ENCODE measurements at places on chromosomes 2 and 18.

- no peak for DNase-seq
These were observed 116.4 kb upstream of the FANCL start for GRCh38 chr2:58357521-58357920.

- no peak for DNase-seq
These were observed at the start of gene KYNU for GRCh38 chr2:142877216-142877838. Gene KYNU (plus strand): TSS chr2:142877664. CDS start chr2:142885368, 7,704 bp downstream.

DNA sequence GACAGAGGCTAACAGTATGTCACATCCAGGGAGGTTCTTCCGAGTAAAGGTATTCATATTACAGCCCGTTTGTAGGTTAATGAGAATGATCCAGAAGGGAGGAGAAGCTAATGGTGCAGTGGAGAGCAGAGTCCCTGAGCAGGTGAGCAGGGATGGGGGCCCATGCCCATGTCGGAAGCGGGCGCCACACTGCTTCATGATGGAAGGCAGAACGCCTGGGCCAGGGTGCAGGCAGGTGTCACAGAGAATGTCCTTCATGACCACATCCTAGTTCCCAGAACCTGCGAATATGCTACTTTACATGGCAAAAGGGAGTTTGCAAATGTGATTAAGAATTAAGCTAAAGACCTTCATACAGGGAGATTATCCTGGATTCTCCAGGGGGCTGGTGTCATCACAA lies 4.0 kb downstream of the HES6 start:
- no peak for DNase-seq

- no peak for DNase-seq
These were observed 51.0 kb upstream of the ABCA12 start for GRCh38 chr2:215189393-215189792.

GRCh38 chr2:238439917-238440316 lies 13.2 kb downstream of the ASB1 start:
- no peak for DNase-seq

GRCh38 chr2:236659758-236660150 lies 90.1 kb downstream of the ACKR3 start:
- DNase-seq: no peak

GRCh38 chr2:180707175-180707883 lies 273.1 kb upstream of the UBE2E3 start:
- DNase-seq: no peak

- no peak for DNase-seq
These were observed 1.7 kb downstream of the ACVR2A start for GRCh38 chr2:147846412-147847081.

GRCh38 chr2:207315131-207315530 lies 149.4 kb upstream of the KLF7 start:
- no peak for DNase-seq

DNA sequence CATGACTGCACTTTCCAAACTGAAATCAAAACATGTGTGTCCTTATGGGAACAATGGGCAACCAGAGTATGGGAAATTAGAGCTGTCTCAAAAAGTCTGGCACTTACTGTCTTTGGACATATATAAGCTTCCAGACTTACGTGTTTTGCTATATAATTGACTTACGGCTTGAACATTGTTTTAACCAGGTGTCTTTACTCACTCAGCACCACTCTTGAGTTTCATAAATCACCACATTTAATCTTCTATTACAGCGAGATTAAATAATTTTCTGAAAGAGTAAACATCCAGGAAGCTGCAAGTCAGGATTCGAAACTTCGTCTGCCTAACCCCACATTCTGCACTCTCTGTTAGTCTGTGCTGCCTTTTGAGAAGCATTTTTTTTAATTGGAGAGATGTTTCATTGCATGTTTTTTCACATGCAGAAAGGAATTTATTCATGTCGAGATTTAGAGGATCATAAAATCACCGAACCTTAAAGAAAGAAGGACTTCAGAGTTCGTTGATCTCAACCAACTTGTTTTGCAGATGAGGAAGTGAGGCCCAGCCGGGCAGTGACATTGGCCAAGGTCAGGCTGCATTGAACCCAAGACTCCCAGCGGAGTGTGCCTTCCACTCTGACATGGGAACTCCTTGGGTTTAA lies 137.3 kb downstream of the SETBP1 start:
- DNase-seq: no peak

DNA sequence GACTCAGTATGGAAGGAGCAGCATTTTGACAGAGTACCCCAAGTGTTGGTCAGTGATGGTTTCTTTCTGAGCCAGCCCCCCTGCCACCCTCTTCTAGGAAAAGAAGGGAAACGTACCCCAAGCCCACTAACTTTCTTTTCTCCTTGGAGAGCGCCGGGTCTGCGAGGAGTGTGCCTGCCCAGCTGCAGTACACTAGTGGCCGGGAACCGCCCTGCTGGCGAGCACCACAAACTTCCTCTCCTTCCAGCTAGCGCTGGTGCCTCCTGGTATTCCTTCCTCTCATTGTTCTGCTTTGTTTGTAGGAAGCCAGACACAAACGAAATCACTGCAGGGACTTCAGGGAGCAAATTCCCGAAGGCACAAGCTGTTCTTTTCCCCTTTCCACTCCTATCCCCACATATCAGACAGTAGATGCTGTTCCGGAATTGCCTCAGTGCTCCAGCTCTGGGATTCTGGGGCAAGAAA lies 1.8 kb downstream of the CCDC85A start:
- DNase-seq: no peak

DNA sequence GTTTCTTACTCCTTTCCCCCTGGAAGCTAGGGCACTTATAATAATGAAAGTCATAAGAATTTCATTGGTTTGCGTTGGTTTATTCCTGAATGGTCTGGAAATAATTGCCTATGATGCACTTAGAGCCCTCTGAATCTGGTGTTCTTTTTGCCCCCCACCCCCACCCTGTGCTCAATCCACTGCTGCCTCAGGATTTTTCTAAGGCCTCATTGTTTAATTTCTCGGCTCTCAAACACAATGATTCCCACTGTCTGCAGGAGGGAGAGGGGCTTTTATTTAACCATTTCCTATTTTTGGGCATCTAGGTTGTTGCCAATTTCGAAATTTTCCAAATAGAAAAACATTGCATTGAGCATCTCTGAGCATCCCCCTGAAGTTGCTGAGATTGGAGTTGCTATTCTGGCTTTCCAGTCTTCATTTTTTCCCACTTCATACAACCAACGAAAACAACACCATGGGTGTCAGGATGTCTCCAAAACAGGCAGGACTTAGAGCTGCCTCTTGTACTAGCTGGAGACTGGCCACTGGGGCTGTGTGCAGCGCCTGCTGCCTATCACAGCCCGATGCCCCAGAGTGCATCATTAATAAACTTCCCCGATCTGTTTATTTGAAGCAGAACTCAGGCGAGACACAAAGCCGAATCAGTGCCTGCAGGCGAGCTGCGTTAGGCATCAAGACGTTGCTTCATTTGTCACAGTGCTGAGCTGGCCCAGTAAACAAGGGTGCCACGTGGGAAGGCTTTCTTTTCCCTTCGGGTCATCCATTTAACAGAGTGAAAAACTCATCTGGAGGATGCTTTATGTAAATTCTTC lies 1.8 kb upstream of the PCARE start:
- no peak for DNase-seq

DNA sequence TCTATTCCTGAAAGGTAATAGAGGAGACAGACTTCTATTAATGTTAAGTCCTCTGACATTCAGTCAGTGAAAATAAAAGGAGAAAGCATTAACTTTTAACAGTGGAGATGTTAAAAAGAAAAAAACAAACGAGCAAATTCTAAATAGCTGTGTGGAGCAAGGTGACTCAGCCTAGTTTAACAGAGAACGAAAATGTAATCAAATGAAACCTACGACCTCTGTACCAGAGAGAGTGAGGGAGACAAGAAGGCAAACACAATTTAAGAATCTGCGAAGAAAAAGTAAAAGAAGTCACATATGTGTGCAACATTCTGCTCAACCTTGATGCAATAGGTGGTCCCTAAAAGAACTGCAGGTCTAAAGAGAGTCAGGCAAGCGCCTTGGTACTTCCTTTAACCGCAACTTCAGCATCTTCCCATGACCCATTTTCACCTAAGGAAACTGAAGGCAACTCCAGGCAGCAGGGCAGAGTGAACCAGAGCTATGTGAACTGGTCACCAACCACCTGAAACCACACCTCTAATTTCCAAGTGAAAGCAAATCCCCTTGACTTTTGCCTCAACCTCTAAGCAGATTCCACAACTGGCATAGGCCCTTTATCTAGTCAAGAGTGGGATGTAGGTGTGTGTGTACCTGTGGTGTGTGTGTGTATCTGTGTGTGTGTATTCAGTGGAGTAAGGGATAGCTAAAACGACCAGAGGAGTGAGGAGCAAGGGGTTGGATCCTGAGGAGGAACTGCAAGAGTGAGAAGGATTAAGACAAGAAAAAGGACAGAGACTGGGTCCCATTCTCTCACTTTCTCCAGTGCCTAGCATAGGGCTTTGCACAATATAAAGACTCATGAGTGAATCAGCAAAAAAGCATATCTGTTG lies 43.0 kb downstream of the FIGN start:
- DNase-seq: no peak

- DNase-seq: no peak
These were observed 470.8 kb downstream of the DLGAP1 start for GRCh38 chr18:3984163-3984757.

GRCh38 chr2:62741954-62742722 lies 36.6 kb downstream of the EHBP1 start:
- DNase-seq: no peak

GRCh38 chr18:10245031-10245845 lies 209.2 kb upstream of the APCDD1 start:
- no peak for DNase-seq

GRCh38 chr18:47542551-47542950 lies 291.1 kb upstream of the SKOR2 start:
- DNase-seq: no peak

DNA sequence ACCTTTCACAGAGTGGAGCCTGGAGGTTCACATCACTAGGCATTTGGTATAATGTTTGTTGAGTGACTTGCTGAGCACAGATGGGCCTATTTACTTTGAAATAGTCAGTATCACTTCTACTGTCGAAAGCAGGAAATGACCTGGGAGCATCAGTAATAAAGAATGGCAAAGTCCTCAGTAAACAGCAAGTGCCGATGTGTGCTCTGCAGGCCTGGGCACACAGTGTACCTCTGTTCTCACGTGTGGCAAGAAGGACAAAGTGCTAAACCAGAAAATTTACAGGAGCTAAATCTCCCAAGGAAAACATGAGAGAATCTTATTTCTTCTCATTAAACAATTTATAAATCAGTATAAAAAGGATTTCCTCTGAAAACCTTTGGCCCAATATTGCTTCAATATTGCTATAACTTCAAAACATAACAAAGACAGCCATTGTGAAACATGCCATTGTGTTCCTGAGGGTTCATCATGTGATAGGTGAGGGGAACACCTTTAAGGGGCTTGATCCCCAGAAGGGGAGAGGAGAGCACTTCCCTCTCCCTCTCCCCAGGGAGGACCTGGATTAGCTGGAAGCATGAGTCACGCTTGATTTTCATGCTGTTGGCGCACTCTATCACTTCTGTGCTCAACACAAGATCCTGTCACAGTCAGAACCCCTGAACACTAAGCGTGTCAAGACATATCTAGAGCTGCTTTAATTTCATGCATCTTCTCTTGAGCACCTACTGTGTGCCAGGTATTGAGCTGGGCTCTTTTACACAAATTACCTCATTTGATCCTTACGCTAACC lies 131.5 kb upstream of the SMAD2 start:
- DNase-seq: no peak
